ENCODE measurements at places on chromosomes 13 and 19.
A peak's percentile ranks its signal among the peaks of the same experiment; 100 is the strongest.

GRCh38 chr19:29831041-29831548, 19.3 kb downstream of the CCNE1 start:
- no peak for DNase-seq

DNA sequence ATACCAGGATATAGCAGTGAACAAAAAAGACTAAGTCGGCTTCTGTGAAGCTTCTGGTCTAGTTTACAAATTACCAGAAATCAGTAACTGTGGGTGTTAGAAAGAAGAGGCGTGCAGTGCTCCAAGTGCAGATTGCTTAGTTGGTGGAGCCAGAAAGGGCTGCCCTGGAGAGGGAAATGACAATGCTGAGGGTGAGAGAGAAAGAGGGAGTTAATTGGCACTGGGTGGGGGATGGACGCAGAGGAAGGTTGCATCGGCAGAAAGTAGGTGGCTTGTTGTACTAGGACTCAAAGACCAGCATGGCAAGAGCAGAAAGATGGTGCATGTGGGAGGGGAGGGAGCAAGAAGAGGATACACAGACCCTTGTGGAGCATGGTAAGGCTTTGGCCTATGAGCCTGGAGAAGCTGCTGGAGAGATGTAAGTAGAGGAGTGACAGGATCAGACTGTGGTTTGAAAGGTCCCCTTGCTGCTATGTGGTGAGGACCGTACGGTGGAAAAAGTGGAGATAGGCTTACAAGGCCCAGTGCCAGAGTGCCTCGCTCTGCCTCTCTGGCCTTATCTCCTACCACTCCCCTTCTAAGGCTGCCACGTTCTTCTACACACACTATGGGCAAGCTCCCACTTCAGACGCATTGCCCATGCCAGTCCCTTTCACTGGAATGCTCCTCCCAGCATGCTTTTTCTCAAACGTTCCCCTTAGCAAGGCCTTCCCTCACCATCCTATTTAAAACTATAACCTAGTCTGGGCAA, 13.5 kb downstream of the SMG9 start:
- DNase-seq: no peak

DNA sequence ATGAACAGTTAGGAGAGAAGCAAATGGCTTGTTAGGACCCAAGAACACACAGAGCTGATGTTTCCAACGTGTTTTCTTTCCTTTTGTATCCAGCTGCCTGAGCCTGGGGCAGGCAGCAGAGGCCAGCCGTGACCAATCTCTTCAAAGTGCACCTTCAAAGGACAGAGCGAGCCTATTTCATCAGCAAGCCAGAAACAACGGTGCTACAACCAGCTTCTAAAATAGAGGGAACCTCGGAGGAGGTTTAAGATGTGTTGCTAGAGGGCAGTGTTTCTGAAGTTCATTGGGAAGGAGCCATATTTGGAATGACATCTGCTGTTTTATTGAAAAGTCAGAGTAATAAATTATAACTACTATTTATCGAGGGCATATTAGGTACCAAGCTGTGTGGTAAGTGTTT, 56.2 kb upstream of the RFC3 start:
- DNase-seq: peak; percentile 73

DNA sequence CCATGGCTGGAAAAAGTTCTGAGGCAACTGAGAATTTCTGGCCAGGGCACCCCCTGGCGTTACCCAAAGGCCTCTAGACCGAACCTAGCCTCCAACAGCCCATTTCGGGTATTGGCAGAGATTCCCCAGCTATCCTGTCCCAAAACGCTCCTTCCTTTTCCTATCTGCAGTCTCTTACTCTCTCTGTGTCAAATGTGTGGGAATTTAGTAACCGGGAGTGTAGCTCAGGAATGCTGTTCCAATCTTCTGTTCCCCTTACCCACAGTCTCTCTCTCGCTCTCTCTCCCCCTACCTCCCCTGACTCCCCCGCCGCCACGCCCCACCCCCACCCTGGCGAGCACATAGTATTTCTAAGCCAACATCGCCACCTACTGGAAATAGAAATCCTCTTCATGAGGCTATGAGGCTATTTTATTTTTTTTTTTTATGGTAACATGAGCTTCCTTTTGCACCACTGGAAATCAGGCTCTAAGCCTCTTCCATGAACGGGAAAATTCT, 27.0 kb downstream of the OXGR1 start:
- no peak for DNase-seq

- DNase-seq: no peak
Observed at GRCh38 chr13:32791545-32792172, 205.4 kb downstream of the PDS5B start.

- DNase-seq: no peak
Observed at GRCh38 chr13:101473458-101473857, 21.0 kb downstream of the ITGBL1 start.

DNA sequence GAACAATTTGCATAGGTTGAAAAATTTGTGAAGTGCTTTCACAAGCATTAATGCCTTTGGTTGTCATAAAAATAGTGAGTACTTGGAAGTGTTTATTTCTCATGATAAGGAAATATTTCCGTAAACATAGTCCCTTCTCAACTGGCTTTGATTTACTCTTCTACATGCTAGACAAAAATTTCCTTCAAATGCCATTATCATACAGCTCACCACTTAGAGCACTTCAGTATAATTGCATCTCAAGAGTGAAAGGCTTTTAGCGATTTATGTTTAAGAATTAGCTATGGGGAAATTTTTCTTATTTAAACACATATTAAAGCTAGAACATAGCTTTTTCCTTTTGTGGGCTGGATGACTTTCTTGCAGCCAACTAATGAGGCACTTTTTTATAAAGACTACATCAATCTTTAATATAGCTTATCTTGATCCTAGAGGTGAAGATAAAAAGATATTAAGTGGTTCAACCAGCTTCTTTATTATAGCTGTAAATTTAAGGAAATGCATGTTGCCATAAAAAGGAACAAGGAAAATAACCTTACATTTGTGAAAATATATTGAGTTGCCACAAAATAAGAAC, 656.8 kb downstream of the SLITRK6 start:
- no peak for DNase-seq

GRCh38 chr19:18282788-18283141, 1.3 kb upstream of the JUND start:
- DNase-seq: no peak

- no peak for DNase-seq
Observed at GRCh38 chr19:18401580-18402112, 4.2 kb upstream of the LRRC25 start.

DNA sequence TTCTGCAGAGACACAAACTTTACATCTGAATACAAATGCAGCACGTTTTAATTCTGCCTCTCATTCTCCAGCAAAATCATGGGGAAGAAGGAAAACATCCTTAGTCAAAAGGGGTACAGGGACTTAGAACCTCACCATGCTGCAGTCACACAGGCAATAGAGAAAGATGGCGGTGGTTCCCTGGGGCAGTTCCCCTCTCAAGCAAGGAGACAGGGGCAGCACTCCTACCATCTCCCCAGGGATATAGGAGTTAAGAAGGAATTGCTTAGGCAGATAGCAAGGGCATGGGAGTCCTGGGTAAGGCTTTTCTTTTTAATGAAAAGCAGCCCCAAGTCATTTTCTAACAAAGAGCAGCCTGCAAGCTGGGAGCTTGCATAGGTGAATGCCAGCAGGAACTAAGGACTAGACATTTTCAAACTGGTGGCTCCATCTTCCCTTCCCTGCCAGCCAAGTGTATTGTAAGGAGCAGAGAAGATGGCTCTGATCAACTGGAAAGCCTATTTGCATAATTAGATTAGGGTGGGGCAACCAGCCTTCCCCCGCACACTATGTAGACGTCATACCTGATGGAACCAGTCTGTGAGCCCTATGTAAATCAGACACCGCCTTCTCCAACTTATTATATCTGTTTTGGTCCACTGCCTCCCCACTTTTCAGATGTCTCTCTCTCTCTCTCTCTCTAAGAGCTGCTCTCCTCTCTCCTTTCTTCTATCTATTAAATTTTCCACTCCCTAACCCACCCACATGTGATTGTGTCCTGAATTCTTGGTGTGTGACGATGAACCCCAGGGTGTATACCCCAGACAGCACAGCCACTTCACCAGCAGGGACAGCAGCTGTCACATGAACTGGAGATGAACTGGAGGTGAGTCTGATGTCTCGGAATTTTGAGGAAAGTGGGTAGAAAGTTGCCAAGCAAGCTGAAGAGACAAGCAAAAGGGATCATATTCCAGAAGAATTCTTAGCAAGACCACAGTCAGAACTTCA, 514.5 kb downstream of the IRS2 start:
- DNase-seq: no peak

DNA sequence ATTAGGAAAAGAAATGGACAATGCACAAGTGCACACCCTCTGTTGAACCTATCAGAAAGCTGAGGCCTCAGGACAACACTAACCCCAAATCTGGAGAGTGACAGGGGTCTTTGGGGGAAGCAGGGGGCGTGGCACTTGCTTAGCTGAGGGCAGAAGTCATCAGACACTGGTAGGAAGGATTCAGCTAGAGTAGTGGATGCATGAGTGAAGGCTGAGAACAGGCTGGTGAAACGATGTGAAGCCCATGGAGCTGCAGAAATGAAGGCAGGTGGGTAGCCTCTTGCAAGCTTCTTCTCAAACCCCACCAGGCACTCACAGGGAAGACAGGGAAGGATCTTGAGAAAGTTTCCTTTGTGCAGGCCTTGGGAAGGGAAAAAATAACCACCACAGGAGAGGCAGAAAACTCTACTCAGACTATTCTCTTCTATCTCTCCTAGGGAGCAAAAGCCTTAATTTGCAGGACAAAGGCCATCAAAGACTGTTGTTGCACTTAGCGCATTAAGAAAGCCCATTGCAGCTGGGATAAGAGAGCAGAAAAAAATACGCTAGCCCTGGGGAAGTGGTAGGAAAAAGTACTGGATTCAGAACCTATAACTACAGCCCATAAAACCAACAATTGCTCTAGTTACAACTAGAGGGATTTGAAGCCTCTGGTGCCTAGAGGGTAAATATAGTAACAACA, 193.3 kb upstream of the ZNF536 start:
- no peak for DNase-seq

DNA sequence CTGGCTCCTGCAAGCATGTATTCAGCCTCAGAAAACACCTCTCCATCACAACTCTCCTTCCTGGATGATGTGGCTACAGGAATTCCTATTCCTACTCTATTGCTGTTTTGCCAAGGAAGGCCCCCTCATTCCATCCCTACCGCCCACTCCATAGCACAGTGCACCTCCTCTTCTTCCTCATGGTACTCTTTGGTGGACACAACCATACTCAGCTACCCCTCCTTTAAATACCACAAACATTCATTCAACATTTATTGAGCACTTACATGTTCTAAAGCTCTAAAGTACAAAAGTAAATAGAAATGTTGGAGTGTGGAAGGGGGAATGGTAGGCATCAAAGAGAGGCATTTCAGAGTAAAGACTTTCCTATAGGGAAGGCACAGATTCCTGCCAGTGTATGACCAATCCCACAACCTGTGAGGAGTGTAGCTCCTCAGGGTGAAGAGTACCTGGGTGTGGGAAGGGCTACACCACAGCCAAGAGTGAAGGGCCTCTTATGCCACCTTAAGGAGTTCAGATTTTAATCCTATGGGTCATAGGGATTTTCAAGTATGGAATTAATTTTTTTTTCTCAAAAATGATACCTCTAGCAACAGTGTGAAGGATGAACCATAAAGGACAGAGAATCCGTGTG, 42.5 kb downstream of the STARD13 start:
- no peak for DNase-seq

DNA sequence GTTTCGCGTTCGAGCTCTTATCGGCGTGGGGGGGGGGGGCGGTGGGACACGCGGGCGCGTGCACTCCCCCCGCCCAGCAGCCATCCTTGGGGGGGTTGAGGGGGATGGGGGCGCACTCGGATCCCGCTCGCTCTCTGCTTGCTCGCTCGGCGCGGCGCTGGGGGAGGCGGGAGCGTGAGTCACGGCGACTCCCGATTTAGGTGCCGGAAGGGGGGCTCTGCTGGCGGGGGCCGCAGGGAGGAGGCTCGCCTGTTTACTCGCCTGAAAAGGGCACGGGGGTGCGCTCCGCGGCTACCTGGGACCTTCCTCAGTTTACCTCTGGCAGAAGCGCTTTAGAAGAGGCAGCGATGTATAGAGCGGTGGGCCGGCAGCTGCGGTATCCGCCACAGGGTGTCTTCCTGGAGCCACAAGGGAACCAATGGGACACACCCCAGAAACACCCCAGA, 1.1 kb upstream of the PDE4A start:
- DNase-seq: no peak

DNA sequence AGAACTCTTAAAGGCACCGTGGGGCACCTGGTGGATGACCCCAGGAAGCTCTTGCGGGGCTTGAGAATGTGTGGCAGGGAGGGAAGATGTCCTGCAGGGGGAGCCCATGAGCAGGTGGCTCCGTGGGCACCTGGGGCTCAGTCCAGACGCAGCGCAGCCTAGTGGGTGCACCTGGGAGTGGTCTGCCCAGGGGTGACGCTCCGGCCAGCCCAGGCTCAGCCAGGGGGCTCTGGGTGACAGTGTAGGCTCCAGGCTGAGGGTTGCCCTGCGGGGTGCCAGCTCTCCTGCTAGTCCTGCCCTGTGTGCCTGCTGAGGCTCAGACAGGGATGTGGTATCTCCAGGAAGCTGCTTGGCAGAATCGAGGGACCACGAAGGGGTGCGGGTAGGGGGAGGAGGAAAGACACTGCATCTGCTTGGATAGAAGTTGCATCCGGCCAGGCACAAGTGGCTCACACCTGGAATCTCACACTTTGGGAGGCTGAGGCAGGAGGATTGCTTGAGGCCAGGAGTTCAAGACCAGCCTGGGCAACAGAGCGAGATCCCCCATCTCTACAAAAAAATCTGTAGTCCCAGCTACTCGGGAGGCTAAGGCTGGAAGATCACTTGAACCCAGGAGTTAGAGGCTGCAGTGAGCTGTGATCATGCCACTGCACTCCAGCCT, 15.0 kb upstream of the PGLS start:
- DNase-seq: peak; percentile 64

DNA sequence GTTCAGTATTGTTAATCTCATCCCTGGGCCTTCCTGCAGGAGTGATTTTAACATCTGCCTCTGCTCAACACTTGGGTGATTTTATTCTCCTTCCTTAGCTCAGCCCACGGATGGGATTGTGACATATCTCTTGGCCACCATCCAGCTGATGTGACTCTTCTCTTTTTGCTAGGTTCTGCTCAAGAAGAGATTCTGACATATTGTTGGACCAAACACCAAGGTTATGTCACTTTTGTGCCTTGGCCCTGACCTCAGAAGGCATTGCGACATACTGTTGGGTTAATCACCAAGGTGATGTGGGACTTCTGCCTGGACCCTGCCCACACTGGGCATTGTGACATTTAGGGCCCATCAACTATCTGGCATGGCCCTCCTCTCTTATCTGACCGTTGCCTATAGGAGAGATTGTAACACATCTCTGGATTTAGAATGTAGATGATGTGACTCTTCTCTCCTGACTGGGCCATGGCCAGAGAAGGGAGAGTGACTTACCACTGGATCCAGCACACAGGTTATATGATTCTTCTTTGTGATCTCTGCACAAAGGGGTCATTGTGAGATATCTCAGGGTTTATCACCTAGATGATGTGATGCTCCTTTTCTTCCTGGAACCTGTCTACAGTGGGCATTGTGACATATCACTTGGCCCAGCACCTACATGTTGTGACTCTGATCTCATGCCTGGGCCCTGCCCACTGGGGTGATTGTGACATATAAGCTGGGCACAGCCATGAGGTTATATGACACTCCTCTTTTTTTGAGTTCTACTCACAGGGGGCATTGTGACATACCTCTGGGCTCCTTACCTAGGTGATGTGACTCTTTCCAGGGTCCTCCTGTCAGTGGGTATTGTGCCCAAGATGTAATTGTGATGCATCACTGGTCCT, 88.8 kb downstream of the ZNF429 start:
- no peak for DNase-seq

- DNase-seq: peak; percentile 8
Observed at GRCh38 chr19:3186160-3186688, 494 bp downstream of the NCLN start.
